ENCODE measurements at places on chromosomes 7 and 10. TPM values are rescaled to one million over a fixed set of nuclear protein-coding genes. Genes with fewer than 3 reads are reported as not detected.

Gene SLC13A4
- 0.50 TPM for total RNA-seq

Gene AKR1C2
- 10.6 TPM for total RNA-seq

Gene CD36
- total RNA-seq, result 41.0 TPM

Gene OR13A1
- total RNA-seq, result not detected

Gene EXOSC1
- total RNA-seq, result 33.1 TPM

Data from fibroblast of lung (primary cell).